GM04504 (cell line): ENCODE measurements at places on chromosomes 7 and 10.

DNA sequence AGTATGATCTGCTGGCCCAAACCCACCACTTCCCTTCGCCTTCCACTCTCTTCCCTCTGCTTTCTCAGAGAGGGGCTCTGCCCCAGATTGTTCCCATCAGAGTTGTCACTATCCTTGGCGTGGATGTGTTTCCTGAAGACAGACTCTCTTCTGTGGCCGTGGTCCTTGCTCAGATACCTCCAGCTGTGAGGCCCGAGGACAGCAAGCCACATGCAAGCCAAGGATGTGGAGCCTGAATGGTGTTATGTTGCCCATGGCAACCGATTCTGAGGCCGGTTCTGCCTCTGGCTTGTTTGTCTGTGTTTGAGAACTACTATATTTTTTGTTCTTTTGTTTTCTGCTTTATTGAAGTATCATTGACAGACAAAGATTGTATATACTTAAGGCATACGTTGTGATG, 247.4 kb upstream of the PODXL start:
- no peak for DNase-seq

DNA sequence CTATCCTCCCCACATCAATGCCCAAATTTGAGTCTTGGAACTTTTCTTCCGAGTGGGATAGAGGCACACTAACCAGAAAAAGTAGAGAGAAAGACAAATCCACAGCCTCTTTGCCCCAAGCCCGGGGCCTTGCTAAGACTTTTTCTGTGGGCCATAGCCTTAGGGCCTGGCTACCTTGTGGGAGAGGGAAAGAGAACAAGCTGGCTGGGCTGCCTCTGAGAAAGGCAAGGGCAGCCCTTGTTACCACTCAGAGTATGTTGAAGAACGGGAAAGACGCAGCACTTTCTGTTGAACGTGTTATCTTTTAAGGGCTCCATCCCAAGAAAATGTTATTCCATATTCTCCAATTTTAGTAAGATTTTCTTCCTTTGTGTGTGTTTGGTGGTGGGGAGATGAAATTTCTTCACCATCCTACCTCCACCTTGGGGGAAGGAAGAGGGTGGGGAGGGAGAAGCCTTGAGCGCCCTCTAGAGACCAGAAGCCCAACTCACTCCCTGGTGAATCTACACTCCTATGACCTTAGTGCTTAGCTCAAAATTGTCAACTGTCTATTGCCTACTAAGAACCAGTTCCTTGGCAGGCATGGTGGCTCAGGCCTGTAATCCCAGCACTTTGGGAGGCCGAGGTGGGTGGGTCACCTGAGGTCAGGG, 3.9 kb upstream of the NRF1 start:
- DNase-seq: no peak

DNA sequence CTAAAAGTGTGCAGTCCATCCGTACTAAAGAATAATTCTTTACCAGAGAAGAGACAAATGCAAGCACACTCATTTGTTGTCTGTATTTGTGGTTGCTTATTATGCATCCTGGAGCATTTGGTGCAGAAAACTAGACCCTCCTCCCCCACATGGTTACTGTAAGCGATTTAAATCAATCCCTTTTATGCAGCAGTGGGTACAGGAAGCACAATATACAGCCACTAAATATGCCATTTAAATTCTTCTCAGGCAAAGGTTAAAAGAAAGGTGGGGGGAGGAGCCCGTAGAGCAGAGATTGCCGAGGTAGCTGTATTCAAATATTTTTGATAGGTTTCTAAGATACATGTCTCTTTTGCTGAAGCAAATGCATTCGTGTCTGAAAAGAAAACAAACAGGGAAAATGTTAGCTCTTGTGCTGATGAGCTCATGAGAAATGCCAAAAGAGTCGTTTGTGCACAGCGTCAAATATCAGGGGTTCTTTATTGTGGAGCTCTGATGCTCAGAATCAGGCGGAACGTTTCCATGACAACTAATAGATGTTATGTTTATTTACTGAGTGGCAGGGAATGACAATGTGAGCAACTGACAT, 131.3 kb upstream of the NPVF start:
- no peak for DNase-seq

GRCh38 chr10:62541811-62542210, 167.6 kb downstream of the ZNF365 start:
- no peak for DNase-seq

DNA sequence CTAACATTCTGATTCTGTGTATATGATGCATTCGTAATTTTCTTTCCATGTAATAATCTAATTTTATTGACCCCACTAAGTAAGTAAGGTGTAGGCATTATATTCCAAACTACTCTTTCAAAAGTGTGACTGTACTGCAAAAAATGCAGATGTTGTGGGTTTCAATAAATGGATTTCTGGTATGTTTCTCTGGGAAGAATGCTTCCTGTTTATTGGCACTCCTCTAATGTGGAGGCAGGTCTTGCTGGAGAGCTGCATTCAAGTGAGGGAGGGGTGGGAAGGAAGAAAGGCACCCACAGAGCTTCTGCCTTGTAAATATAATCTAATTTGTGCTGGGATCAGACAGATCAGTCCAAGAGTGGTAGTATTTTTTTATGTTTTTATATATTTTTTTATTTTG, 23.9 kb downstream of the ST7 start:
- DNase-seq: peak; percentile 11

- DNase-seq: peak; percentile 60
Observed at GRCh38 chr10:29555746-29556481, 78.9 kb downstream of the SVIL start.

- DNase-seq: peak; percentile 63
Observed at GRCh38 chr10:59098387-59098786, 78.1 kb upstream of the PHYHIPL start.

- DNase-seq: no peak
Observed at GRCh38 chr7:1372671-1373379, 86.4 kb downstream of the MICALL2 start.

GRCh38 chr7:69609541-69610373, 11.5 kb downstream of the AUTS2 start:
- DNase-seq: no peak

DNA sequence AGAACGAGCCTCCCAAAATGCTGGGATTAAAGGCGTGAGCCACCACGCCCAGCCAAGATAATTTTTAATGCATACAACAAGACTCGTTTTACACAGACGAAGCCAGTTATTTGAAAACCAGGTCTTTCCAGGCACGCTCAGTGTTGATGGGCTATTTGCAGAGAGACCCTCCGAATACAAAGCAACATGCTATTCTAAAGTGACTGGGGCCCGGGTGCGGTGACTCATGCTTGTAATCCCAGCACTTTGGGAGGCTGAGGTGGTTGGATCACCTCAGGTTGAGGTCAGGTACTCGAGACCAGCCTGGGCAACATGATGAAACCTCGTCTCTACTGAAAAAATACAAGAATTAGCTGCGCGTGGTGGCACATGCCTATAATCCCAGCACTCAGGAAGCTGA, 795 bp upstream of the AZGP1 start:
- DNase-seq: no peak

DNA sequence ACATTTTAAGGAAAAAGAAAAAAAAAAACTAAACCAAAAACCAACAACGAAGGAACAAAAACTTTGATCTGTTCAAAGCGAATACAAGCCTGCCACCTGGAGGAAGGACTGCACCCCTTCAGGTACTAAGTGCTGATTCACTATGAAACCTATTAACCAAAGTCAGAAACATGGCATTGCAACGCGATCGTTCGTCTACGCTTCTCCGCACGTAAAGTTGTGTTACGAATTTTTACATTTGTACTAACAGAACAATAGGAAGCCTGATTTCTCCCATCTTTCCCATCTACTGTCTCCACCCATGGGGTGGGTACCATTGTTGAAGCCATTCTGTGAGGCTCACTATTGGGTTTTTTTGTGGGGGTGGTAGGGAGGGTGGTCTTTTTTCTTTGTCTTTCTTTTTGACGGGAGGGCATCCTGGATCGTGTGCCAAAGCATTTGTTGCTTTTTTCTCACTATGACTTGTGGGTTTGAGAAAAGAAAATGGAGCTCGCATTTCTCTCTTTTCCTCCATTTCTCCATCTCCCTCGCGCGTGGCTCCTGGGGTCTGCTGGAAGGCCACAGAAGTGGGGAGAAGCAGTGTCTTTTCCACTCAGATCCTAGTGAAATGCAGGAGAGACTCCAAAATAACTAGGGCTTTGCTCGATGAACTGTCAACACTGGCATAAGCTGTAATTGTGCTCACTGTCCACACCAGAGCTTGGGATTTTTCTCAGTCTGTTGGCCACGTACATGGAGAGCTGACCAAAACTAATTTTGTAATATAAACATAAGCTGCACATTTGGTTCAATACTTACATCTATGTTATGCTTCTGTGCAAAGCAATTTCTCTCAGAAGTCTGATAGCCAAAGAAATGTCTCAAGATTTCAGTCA, 100.9 kb upstream of the YAE1 start:
- peak; percentile 28 for DNase-seq

DNA sequence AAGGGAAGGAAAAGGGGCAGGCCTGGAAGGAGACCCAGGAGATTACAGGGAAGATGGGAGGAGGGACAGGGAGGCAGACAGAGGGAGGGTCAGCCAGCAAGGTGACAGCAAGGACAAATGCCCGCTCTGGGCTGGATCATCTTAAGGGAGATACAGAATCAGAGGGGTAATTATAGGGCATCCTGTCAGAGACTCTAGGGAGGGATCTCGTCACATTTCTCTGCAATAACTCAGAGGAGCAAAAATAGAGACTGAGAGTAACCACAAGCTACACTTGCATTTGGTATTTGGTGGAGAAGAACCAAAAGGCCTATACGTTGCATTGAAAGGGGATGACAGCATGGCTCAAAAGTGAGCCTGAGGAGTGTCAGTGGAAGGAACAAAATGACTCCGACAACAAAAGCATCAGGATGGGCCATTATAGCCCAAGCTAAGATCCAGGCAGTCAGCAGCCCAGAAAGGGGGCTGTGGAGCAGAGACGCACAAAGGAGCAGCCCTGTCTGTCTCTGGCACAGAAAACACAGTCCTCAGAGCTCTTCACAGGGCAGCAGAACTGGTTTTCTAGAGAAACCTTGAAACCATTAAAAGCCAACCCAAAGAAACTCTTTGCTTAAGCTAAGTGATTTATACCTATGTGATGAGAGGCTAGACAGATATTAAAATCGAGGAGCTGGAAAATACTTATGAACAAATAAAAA, 430.2 kb upstream of the VSTM2A start:
- no peak for DNase-seq

DNA sequence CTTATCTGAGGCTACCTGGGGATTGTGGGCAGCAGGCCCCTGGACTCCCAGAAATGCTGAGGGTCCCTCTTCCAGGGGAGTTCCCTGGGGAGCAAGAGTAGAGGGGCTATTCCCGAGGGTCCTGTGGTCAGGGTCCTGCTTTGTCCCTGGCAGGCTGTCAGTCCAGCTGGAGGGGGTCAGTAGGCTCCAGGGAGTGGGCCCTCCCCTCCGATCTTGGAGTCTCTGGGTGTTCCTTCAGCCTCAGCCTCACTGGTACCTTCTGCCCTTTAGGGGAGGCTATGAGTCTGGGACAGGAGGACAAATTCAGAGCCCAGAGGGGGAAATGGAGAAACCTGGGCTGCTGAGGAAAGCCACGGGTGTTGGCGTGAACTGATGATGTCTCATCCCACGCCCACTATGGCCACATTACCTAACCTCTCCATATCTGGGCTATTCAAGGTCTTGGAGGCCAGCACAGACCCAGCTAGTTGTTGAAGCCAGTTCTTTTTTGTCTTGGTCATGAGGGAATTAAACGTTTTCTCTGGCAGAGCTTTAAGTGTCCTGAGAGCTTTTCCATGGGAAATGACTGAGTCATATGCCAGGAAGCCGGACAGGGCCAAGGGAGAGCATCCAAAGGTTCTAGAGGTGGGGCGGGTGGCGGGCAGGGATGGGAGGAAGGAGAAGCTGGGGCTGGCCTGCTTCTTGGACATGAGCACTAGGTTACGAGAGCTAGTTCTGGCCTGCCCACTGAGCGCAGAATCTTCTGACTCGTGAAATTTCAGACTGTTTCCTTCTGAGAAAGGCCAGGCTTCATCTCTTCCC, 6.2 kb downstream of the CALHM2 start:
- DNase-seq: peak; percentile 93

DNA sequence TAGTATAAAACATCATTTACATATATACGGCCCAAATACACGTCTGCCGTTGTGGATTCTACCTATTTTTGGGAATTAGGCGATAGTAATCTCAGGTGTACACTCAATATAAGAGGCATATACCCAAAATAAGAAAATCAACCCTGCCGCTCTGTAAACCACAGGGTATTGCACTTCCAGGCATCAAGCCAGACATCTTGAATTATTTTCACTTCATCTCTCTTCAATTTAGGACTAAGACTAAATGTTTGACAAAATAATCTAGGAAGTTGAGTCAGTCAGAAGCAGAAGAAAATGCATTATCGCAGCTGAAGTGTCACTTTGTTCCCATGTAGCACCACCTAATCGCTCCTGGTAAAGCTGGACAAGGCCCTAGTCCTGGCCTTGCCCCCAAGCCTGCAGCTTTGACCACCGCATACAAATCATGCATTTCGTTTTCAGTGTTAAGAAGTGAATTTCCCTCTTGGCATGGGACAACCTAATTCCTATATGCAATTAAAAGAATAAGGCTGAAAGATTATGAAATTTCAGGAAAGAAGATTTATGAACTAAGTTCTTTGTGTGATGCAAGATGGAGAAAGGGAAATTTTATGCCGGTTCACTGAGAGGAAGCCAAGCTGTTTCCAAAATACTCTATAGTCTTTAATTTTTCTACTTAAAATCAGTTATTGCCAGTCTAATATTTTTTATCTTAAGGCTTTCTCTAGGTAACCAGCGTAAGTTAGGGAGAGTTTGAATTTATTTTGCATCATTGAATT, 26.0 kb downstream of the CABCOCO1 start:
- DNase-seq: no peak

- no peak for DNase-seq
Observed at GRCh38 chr7:129108581-129108980, 35.9 kb upstream of the TSPAN33 start.

DNA sequence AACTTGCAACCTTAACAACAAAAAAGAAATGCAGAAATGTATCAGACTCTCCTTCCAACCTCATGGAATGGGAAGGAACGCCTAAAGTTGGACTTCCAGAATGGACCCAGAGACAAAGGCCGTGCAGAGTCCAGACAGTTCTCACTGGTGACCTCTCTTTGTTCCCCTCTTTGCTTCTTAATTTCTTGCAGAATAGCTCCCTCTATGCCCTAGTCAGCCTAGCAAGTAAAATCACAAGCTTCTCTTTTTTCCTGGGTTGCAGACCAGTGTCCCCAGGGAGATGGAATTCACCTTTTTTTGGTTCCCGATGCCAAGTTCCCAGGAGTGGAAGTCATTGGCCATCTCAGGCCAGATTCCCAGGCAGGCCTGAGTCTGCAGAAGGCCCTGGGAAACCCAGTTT, 278.0 kb downstream of the CCSER2 start:
- no peak for DNase-seq

GRCh38 chr10:89981891-89982290, 280.5 kb downstream of the KIF20B start:
- DNase-seq: no peak

- DNase-seq: peak; percentile 27
Observed at GRCh38 chr10:127853868-127854768, 38.6 kb downstream of the CLRN3 start.
